ENCODE measurements at places on chromosomes 12 and 14. TPM values are rescaled to one million over a fixed set of nuclear protein-coding genes. Genes with fewer than 3 reads are reported as not detected.

- no peak for DNase-seq
Observed at GRCh38 chr12:5573390-5573789, 141.5 kb downstream of the NTF3 start.

GRCh38 chr14:103288076-103288766, 45.8 kb upstream of the EIF5 start:
- no peak for DNase-seq

DNA sequence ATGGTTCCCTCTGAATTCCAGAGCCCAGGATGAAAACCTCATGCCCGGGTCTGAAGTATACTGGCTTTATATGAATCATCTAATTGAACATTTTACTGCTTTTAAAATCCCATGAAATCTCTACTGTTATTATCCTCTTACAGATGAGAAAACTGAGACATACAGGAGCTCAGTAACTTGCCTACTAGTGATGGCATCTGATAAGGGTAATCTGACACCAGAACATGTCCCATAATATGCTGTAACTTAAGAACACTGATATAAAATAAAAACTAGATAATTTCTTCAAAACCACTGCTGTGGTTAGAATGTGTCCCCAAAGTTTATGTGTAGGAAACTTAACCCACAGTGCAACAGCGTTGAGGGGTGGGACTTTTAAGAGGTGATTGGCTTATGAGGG, 219.6 kb upstream of the TMTC1 start:
- DNase-seq, result no peak

DNA sequence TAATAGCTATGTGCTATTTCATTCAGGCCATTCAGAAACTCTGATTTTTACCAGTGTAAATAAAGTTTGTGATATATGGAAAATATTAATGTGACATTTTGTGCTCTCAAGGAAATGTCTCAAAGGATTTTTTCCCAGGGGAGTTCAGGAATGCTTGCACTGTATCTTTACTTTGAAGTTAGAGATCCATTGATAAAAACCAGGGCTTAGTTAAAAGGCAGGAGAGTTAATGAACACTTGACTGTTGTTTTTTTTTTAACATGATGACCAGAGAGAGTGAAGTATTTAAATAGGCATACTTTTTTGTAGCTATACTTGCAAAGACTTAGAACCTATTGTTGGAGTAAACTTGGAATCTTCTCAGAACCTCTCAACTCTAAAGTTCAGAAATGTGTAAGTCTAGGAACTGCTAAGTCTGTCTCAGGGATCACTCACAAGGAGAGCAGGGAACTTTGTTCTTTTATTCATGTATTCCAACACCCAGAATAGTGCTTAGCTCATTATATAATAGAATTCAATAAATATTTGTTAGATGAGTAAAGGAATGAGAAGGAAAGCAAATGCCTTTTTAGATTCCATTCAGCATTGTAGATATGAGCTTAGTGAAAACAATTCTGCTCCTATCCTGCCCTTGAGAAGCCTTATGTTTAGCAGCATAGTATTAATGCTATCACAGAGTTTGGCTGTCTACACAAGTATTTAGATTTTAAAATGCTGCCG, 117.5 kb downstream of the DAAM1 start:
- no peak for DNase-seq

GRCh38 chr14:20262642-20263128, 23.6 kb downstream of the OR11H4 start:
- no peak for DNase-seq

DNA sequence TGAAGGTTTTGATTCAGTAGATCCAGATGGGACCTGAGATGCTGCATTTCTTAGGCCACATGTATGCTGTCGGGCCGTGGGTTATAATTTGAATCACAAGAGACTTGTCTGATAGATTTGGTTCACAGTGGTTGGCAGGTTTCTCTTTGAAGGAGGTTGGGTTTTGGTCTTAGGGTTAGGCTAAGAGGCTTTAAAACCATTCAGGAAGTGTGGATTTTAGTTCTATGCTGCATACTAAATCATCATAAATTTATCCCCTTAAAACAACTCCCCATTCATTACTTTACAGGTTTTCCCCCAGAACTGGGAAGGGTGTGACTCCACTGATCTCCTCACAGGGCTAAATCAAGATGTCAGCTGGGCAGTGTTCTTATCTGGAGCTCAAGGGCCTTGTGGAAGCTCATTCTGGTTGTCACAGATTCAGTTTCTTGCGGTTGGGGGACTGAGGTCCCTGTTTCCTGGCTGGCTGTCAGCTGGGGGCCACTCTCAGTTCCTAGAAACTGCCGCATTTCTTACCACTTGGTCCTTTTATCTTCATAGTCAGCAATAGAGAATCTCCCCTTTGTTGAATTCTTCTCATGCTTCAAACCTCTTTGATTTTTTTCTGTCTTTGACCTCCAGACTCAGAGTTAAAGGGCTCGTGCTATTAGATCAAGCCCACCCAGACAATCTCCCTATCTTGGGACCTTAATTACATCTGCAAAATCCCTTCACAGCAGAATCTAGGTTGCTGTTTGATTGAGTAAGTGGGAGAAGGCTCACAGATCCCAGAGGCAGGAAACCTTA, 20.6 kb upstream of the PCNX1 start:
- DNase-seq, result no peak

GRCh38 chr14:101571004-101571403, 9.7 kb downstream of the DIO3 start:
- no peak for DNase-seq

DNA sequence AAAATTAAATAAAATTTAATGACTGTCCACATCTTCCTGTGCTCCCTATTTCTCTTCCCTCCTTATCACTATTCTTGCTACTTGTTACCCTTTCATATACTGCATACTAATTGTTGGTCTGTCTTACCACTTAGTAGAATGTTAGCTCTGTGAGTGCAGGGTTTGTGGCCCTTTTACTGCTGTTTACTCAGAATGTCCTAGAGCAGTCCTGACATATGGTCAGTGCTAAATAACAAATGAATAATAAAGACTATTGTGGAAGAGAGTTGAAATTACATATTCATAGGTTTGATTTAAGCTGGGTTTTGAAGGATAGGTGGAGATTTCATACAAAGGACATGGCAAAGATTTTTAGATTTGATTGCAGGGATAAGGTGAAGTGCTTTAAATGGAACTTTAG, 24.5 kb downstream of the KTN1 start:
- no peak for DNase-seq

- no peak for DNase-seq
Observed at GRCh38 chr12:49647827-49648711, 24.7 kb downstream of the PRPF40B start.

DNA sequence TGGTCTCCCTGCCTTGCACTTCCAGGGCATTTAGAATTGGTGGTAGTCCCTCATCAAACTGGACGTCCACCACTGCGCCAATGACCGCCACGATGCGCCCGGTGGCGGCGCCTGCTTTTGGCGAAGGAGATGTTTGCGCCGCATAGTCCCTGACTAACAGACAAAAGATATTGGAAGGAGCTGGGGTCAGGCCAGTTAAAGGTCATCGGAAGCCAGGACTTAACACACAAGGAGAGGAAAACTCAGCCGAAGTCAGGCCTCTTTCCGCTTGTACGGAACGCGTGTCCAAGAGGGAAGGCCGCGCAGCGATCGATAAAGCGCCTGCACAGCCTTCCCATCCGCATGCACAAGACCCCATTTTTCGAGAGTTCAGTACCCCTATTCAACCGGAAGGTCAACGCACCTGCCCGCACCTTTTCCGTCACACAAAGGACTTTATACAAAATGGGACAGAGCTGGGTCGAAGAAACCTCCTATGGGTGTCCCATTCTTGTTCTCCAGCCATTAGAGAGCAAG, 525 bp downstream of the ATP5F1B start:
- no peak for DNase-seq

DNA sequence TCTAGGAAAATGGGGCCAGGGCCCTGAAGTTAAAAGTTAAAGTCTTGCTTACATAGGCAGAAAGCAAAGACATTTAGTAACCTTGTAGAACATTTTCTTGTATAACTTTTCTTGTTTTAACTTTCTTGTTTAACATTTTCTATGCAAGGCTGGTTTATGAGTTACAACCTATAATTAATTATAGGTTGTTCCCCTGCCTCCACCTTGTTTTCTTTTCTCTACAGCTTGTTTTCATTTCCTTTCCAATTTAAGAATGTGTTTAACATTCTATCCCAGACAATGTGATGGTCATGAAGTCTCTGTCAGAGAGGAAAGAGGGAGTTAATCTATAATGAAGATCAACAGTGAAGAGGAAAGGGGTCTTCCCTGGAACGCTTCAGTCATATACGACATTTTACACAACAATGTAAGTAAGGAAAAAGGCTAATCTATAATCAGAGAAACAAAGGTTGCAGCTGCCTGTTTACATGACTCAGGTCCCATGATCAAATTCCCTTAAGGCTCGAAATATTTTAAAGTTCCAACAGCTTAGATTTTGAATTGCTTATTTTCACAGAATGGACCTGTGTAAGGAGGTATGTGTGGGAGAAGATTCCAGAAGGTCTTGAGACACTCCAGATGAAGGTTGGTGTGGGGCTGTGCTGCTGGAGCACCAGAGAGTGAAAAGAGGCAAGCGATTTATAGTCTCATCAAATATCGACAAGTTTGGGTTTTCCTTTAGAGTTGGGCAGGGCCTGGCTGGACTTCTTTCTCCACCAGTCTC, 34.2 kb upstream of the TCL1B start:
- peak; percentile 36 for DNase-seq

- DNase-seq, result no peak
Observed at GRCh38 chr12:54593725-54594124, 5.3 kb upstream of the PPP1R1A start.

GRCh38 chr12:56487448-56488040, 417 bp downstream of the GLS2 start:
- no peak for DNase-seq

- DNase-seq, result no peak
Observed at GRCh38 chr12:39620659-39621658, 1.4 kb upstream of the ABCD2 start.

GRCh38 chr12:23098110-23098509, 473.1 kb downstream of the ETNK1 start:
- DNase-seq, result no peak

DNA sequence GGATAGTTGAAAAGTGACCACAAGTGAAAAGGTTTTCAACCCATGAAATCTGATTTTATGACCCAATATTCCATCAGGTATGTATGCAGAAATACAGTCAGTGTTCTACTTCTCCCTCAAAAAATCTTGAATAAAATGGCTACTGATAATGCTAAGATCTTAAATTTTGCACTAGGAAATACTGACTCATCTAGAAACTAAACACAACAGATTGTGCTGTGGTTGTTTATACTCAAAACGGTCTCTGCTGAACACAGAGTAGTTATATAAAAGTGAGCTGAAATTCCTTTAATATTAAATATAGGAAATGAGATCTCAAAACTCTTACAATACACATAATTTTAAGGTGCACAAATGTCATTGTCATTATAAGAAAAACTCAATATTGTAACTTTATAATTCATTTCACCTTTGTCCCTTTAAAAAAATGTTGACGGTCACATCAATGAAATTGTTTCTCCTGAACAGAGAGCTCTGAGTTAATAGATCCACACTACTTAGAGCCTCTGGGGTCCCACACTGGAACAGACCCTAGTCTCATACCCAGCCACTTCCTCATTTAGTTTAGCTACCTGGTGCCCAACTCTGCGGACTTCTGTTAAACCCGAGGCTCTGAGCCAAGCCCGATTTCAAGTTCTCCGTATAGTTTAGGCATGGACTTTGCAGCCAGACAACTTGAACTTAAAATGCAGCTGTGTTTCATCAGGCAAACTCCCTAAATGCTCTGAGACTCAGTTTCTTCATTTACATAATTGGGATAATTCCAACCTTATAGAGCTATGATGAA, 9.3 kb downstream of the COCH start:
- DNase-seq, result no peak

DNA sequence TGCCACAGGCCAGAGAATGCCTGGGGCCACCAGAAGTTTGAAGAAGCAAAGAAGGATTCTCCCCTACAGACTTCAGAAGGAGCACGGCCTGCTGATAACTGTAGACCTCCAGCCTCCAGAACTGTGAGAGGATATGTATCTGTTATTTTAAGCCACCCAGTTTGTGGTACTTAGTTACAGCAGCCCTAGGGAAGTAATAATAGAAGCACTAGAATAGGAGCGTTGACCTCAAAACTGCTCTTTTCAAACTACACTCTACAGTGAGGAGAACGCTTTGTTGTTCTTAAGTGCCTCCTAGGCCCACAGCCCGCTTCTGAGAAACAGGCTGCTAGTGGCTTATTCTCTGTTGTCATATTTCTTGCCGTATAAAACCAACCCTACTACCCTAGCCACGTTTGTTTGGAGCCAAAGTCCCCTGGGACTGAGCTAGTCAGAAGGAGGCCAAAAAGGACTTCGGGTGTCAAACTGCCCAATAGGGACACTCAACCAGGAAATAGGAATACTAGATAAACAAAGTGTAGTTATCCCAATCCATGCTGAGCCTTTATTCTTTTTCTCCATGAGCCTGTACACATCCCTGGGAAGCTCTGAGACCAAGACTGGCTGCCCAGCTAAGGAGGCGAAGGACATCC, 38.5 kb upstream of the FRS2 start:
- no peak for DNase-seq

DNA sequence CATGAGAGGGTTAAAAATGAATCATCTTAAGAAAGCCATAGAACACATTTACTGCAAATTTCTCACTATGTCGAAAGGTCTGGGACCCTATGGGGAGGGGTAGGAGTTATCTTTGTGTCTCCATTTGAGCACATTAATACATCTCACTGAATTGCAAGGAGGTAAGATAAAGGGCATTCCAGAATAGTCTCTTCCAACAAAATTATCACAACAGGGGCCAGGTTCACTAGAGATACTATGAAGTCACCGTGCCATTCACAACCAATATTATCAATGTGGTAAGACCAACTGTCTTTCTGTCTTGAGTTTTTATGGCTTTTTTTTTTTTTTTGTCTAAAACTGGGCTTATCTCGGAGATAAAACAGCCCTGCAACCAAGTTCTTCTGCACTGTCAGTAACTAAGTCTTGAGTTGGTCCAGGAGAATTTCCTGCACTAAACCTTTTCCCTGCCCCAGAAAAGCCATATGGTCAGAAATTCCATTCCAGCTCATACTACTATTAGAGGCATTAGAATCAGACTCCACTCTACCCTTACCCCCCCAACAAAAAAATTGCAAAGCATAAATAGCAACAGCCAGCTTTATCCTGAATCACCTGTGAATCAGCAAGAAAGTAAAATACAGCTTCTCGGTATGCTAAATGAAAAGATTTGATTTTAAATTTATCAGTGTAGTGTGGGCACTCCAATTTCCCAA, 79.7 kb downstream of the PTPRR start:
- no peak for DNase-seq

GRCh38 chr12:76634133-76634532, 74.6 kb upstream of the OSBPL8 start:
- no peak for DNase-seq

The MGAT4C gene
- polyA plus RNA-seq, result 1.7 TPM

The LUM gene
- polyA plus RNA-seq, result 48.8 TPM

The PRPH gene
- polyA plus RNA-seq, result not detected

The CBX5 gene
- polyA plus RNA-seq, result 129 TPM

The KRT72 gene
- not detected for polyA plus RNA-seq

The MMP14 gene
- 164 TPM for polyA plus RNA-seq

The EML1 gene
- 39.4 TPM for polyA plus RNA-seq

The TTC6 gene
- polyA plus RNA-seq, result 0.39 TPM

The MCRS1 gene
- 72.5 TPM for polyA plus RNA-seq

The NKX2-1 gene
- 0.13 TPM for polyA plus RNA-seq

The EXOC3L4 gene
- 3.8 TPM for polyA plus RNA-seq

The ZNF268 gene
- polyA plus RNA-seq, result 34.7 TPM
